ENCODE measurements at places on chromosomes 12 and 14. TPM values are rescaled to one million over a fixed set of nuclear protein-coding genes. Genes with fewer than 3 reads are reported as not detected.
A peak's percentile ranks its signal among the peaks of the same experiment; 100 is the strongest.

- DNase-seq, result no peak
Measured at GRCh38 chr12:74910831-74911230, 298.8 kb downstream of the KCNC2 start.

GRCh38 chr12:76259660-76260389, 88.4 kb downstream of the BBS10 start:
- peak; percentile 50 for DNase-seq

GRCh38 chr12:39102474-39103209, 197.3 kb upstream of the CPNE8 start:
- no peak for DNase-seq

DNA sequence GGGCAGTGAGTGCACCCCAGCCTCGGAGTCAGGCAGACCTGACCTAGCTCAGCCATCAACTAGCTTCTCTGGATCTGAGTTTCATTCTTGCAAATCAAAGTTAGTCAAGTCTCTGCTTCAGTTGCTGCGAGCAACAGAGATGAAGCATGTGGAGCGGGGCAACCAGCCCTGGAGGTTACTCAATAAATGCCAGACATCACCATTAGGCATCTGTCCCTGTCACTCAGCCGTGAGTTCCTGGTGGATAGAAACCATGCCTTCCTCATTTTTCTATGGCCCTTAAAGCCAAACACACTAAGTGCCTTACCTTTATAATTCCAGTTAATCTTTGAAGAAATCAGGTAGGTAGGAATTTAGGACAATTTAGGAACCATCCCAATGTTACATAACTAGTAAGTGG, 19.3 kb downstream of the RFX4 start:
- DNase-seq, result no peak

The ADAM21 gene
- polyA plus RNA-seq, result 0.40 TPM

The BRMS1L gene
- 17.9 TPM for polyA plus RNA-seq

The CHFR gene
- 20.0 TPM for polyA plus RNA-seq

GRCh38 chr14:75877292-75877691, 104.5 kb downstream of the TGFB3 start:
- no peak for DNase-seq
